ENCODE measurements at places on chromosomes 6 and 20.

DNA sequence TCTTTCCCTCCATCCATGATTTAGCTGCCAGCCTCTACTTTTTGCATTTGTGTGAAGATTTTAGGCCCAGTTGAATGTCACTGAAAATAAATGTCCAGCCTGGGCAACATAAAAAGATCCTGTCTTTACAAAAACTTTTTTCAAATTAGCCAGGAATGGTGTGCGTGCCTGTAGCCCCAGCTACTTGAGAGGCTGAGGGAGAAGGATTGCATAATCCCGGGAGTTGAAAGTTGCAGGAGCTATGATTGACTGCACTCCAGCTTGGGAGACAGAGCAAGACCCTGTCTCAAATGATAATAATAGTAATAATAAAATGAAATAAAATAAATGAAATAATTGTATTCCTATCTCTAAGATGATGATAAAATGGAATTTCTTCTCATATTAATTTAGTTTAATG is 5.0 kb upstream of the GFOD1 start:
- DNase-seq = no peak

GRCh38 chr20:35312318-35312717 is 20.1 kb upstream of the FAM83C start:
- peak; percentile 85 for DNase-seq

- DNase-seq = no peak
These were observed 14.3 kb upstream of the LAMP5 start for GRCh38 chr20:9500121-9500520.

GRCh38 chr6:46279874-46280273 is 109.1 kb upstream of the ENPP5 start:
- no peak for DNase-seq

GRCh38 chr6:75723382-75723781 is 25.7 kb upstream of the MYO6 start:
- no peak for DNase-seq

- DNase-seq = no peak
These were observed 42.1 kb downstream of the CFAP61 start for GRCh38 chr20:20094410-20094809.
